ENCODE measurements at places on chromosomes 3 and 15.
A peak's percentile ranks its signal among the peaks of the same experiment; 100 is the strongest.

GRCh38 chr3:120144267-120144666 lies 50.0 kb upstream of the GSK3B start:
- no peak for DNase-seq

DNA sequence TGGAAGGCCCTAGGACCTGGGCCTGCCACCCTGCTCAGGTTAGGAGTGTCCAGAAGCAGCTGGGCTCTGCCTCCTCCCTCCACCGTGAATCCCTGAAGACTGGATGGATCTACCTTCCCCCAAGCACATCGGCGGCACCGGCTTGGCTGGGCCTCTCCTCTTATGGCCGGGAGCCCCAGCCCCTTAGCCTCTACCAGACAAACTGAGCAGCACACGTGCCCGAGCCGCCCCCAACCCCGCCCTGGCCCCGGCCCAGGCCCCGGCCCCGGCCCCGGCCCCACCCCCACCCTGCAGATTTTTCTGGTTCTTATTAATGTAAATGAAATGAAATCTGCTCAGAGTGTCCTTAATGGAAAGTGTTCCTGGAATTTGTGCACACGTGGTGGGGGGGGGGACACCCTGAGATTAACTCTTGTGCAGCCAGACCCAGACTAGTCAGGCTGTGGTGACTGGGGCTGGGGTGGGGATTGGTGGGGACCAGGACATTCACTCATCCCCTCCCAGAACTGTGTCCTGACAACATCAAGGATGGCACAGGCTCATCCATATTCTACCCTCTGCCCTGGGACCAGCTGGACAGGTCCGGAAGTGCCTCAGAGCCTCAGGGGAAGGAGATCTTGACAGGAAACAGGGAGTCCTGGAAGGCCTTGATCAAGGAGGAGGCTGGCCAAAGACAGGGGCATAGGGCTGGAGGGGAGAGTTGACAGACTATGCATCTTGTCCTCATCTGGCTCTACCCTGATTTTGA lies 30.9 kb upstream of the SEMA3F start:
- no peak for DNase-seq

DNA sequence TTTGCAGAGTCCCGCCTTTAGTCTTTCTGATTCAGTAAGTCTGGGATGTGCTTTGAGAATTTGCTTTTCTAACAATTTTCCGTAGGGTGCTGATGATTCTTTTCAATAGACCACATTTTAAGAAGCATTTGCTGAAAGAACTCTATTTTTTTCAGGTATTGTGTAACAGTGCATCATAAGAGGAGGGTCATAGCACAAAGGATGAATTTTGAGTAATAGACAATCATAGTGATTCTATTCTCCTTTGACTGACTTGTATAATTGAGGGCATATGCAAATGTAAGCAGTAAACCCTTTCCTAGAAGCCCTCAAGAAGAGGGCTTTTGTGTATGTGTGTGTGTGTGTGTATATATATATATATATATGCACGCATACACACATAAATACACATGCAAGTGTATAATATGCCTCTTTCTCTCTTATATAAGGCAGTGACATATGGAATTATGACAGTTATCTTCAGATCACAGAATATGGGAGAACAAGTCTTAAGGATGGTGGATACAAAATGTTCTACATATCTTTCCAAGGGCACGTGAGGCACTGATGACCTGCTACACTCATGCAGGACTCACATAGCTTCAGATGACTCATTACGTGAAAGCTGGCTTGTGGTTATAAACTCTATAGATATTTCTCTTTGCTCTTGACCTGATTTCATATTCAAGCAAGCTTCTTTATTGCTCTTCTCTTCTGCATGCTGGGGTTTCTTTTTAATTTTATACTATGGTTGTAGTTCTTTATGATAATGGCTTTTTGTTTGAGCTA lies 6.5 kb upstream of the PLSCR1 start:
- no peak for DNase-seq

DNA sequence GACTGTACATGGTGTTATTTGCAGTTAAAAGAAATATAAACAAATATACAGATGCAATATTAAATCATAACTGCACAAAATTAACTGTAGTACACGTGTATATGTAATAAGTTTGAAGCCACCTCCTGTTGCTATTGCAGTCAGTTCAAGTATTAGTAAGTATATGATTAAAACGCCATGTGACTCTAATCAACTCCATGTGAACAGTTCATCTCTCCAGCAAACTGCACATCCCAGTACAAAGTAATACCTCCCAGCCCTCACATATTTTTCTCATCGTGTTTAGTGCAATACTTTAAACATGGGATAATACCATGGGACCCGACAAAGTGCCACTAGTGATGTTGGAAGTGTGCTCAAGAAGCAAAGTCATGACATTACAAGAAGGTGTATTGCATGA lies 34.6 kb downstream of the PDCD10 start:
- DNase-seq: no peak

DNA sequence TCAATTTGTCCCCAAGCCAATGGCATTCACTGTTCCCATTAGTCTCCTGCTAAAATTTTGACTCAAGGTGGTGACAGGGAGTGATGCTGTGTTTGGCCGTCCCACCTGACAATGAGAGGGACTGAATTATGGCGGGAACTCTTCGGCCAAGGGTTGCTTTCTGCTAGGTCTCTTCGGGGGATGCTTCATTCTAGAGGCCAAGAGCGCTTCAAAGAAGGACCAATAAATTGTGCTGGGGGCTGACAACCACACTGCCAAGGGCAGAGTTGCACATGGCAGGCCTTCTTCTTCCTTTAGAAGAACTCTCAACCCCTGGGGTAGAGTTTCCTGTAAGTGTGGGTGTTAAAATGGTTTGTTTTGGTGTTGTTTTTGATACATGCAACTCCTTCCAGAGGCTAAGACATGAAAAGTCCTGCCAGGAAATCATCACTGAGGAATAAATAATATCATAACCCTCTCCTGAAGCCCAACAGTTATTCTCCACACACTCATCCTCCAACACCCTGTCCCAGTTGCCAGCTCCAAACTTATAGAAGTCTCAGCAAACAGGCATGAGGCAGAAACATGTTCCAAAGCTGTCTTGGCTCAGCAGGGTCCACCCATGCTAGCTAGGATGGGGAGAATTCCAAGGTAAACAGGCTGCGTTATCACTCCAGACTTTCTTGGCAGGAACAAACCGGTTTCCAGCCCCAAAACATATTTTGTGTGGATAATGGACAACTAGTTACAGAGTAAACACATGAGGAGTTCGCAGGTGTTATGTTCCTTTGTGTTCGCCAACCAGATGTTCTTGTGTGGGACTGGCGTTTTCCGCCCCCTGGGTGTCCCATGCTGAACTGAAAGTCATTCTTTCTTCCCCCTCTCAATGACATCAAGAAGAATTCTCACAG lies 396.7 kb upstream of the RGMA start:
- DNase-seq: no peak

GRCh38 chr3:170196833-170197232 lies 15.3 kb upstream of the PHC3 start:
- no peak for DNase-seq

DNA sequence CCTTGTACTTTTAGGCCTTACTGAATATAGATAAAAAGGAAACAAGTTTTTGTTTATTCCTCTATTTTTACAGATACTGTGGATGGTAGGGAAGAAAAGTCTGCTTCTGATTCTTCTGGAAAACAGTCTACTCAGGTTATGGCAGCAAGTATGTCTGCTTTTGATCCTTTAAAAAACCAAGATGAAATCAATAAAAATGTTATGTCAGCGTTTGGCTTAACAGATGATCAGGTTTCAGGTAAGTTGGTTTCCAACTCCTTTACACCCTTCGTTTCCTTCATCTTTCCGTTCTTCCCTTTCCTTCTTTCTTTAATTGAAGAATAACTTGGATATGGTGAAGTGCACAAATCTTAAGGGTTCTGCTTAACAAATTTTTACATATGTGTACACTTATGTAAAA lies 23.1 kb downstream of the TFG start:
- DNase-seq: no peak

- no peak for DNase-seq
Measured at GRCh38 chr3:1611824-1612223, 486.8 kb upstream of the CNTN4 start.

GRCh38 chr3:44337248-44337785 lies 1.2 kb upstream of the TCAIM start:
- DNase-seq: no peak

DNA sequence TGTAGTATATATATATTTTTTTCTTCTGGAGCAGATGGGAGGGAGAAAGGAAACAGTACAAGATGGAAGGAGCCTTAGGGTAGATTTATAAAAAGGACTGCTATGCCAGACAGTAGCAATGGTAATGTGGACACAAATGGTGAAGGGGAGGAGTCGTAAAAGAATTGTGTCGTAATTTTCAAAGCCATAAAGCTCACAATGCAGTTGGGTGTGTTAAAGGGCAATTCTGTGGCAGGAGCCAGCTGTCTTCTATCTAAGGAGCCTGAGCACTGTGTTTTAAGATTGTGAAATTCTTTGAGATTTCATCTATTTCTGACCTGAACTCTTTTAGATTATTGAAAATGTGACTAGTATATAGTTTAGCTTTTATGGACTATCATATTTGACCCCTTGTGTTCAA lies 58.9 kb downstream of the CNOT10 start:
- DNase-seq: no peak

DNA sequence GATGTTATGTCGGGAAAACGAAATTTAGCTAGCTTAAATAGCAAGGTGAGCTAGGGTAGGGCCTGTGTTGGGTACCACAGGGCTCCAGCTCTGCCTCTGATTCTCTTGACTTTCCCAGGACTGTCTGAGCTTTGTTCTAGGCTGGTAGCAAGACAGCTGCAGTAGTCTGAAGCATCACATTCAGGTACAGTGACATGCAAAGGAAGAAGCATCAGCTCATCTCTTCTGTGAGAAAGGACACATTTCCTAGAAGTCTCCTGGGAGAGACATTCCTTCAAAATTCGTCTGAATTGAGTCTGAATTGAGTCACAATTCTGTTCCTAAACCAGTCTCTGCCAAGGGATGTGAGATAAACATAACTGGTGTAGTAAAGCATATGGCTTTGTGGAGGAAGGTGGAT lies 8.5 kb upstream of the UBXN7 start:
- DNase-seq: no peak

DNA sequence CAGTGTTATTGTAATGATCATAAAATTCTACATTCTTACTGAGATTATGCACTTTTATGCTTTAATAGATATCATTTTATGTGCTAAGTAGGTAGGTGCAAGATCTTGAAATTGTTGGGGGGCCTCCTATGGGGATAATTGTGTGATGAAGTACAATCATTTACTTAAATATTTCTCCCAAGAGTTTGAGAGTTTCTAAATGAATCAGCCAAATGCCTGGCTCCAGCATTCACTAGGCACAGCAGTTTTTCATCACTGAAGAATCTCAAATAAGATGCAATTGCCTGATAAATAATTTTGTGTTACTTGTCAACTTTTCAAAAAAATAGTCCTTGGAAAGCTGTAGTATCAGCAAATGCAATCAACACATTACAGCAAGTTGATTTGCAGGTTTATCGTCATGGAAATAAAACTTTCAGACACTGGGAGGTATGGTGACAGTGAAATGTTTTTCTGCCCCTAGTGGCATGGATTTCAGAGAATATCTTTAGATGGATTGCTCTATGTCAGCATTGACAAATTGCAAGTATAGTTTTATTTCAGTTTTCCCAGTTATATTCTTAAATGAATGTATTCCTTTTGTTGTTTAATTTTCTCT lies 167.1 kb downstream of the NEK11 start:
- no peak for DNase-seq

- DNase-seq: no peak
Measured at GRCh38 chr3:112231727-112232126, 62.3 kb downstream of the SLC9C1 start.

- no peak for DNase-seq
Measured at GRCh38 chr3:152205097-152205593, 63.6 kb upstream of the MBNL1 start.

DNA sequence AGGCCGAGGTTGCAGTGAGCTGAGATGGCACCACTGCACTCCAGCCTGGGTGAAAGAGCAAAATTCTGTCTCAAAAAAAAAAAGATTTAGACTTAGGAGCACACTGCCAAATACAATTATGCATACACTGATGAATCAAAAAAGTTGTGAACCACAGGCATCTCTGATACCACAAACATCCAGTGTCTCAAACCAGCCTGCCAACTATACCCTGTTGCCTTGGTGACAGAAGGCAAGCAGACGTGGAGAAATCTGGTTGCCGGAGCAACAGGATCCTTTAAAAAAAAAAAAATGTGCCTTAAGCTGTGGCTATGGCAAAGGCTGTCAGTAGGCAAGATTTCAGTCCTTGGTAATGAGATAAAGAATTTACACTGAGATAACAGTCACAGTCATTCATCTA lies 202.3 kb downstream of the NEK10 start:
- DNase-seq: no peak

GRCh38 chr3:186915806-186916796 lies 14.2 kb upstream of the ST6GAL1 start:
- DNase-seq: no peak

- DNase-seq: no peak
Measured at GRCh38 chr3:4826237-4827100, 152.8 kb upstream of the BHLHE40 start.

- DNase-seq: peak; percentile 52
Measured at GRCh38 chr3:192514081-192514753, 213.1 kb downstream of the FGF12 start.

DNA sequence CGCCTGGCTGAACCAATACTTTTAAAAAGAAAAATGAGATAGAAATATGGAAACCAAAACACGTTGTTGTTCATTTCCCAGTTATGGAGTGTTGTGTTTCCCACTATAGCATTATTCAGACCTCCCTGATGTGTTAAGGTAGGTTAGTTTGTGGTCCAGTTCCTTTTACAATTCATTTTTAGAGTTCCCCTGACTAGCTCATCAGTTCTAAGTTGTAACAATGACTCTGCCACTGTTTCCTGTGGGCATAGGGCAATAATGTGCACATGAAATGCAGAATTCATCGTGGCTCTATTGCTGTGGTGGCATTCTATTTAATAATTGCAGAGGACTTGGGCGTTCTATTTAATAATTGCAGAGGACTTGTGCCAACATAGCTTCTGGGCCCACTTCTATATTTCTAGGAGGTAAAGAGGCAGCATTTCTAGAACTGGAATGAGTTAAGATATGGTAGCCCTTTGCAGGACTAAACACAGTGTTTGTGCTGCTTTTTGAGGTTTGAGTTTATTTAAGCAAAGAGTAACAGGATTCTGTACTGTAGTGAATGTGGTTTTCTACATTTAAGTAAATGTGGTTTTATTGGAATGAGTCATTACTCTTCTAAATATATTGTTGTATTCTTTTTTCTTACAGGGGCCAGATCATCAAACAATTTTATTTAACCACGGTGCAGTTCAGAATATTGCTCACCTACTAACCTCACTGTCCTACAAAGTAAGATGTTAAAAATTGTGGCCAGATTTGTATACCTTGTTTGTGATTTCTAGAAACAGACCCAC lies 47.5 kb downstream of the ARMC8 start:
- no peak for DNase-seq

GRCh38 chr3:45994419-45995235 lies 997 bp downstream of the FYCO1 start:
- DNase-seq: no peak

DNA sequence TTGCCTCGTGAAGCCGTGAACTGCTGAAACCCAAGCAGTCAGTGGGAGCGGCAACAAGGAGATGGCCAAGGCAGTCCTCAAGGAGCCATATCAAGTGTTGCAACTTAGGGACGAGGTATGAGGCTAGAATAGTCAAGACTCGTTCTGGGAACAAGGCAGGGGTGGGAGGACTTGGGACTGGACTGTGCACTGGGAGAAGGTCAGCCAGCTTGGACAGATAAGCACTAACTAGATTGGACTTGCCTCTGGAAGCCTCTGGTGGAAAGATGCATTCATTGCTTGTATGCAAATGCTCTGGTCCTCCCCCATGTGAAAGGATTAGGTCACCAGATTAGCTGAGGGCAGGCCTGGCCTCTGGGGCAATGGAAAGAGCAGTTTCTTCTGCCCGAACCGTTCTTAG lies 123.3 kb upstream of the CTNNB1 start:
- DNase-seq: no peak

GRCh38 chr15:81030301-81030750 lies 29.6 kb downstream of the TLNRD1 start:
- DNase-seq: no peak

Measured in NCI-H510A (cell line).